ENCODE measurements at places on chromosomes 2 and 18.

GRCh38 chr2:150938527-150938926 is 323.1 kb downstream of the RBM43 start:
- no peaks in the 10 kb centered on the region for H3K4me1 ChIP-seq
- no peaks in the 10 kb centered on the region for H3K27me3 ChIP-seq
- no peaks in the 10 kb centered on the region for H3K36me3 ChIP-seq
- no peak overlapping the region for H3K4me3 ChIP-seq
- no peak for DNase-seq
- no peak overlapping the region for H3K27ac ChIP-seq

- DNase-seq = no peak
- H3K4me1 ChIP-seq = no peaks in the 10 kb centered on the region
- H3K4me3 ChIP-seq = no peak overlapping the region
- H3K36me3 ChIP-seq = no peaks in the 10 kb centered on the region
These were observed 222.9 kb upstream of the FN1 start for GRCh38 chr2:215658635-215659305.

GRCh38 chr18:8084160-8084559 is 517.0 kb downstream of the PTPRM start:
- no peak overlapping the region for H3K4me3 ChIP-seq
- H3K36me3 ChIP-seq = no peaks in the 10 kb centered on the region
- no peak overlapping the region for H3K27ac ChIP-seq
- H3K27me3 ChIP-seq = no peaks in the 10 kb centered on the region

DNA sequence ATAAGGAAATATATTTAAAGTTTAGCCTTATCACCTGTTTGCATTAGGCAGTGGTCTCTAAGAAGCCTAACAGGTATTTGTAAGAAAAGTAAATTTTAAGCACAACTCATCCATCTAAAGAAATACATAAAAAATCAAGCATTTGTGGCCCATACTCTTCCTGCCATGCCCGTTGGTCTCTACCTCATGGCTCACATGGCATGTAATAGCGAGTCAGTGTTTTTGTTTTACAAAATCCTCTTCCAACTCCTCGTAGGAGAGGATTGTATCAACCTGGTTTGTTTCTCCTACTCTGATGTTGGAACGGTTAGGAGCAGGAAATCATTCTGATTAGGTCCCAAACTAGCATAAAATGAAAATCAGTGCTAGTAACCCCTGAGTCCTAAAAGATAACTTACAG is 91.8 kb downstream of the FMNL2 start:
- H3K27ac ChIP-seq = no peak overlapping the region
- H3K36me3 ChIP-seq = no peaks in the 10 kb centered on the region
- no peaks in the 10 kb centered on the region for H3K4me1 ChIP-seq
- H3K27me3 ChIP-seq = no peaks in the 10 kb centered on the region
- no peak for DNase-seq
- H3K4me3 ChIP-seq = no peak overlapping the region

GRCh38 chr2:240462073-240462706 is 26.7 kb downstream of the GPC1 start:
- peak; percentile 49 for DNase-seq
- no peaks in the 10 kb centered on the region for H3K27me3 ChIP-seq
- H3K4me1 ChIP-seq = no peaks in the 10 kb centered on the region
- H3K27ac ChIP-seq = no peak overlapping the region

GRCh38 chr18:35618696-35619095 is 37.2 kb downstream of the GALNT1 start:
- peak overlapping the region; percentile 28 for H3K27ac ChIP-seq
- H3K36me3 ChIP-seq = no peaks in the 10 kb centered on the region
- H3K4me3 ChIP-seq = no peak overlapping the region
- DNase-seq = no peak

- DNase-seq = no peak
- no peaks in the 10 kb centered on the region for H3K36me3 ChIP-seq
- no peak overlapping the region for H3K4me3 ChIP-seq
- H3K27me3 ChIP-seq = no peaks in the 10 kb centered on the region
- H3K4me1 ChIP-seq = no peaks in the 10 kb centered on the region
These were observed 129.0 kb downstream of the GALNT1 start for GRCh38 chr18:35710581-35710980.

DNA sequence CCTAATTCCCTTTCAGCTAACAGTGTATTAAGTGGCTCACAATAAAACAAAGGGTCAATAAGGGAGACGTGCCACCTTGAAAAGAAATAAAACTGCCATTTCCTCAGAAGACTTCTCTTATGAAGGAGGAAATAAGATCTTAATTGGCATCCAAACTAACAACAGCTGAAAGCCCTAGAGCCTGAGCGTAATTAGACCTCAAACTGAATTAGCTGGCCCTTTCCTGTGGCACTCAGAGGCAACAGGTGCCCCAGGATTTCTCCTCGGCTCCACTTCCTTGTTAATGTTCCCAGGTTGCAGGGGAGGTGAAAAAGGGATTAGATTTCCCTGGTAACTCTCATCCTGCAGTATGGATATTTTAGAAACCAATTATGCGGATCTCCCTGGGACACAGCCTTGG is 804.3 kb downstream of the DCDC2C start:
- H3K27ac ChIP-seq = no peak overlapping the region
- H3K36me3 ChIP-seq = no peaks in the 10 kb centered on the region
- no peaks in the 10 kb centered on the region for H3K4me1 ChIP-seq
- no peak for DNase-seq

- no peaks in the 10 kb centered on the region for H3K4me1 ChIP-seq
- no peaks in the 10 kb centered on the region for H3K27me3 ChIP-seq
- no peak overlapping the region for H3K27ac ChIP-seq
- DNase-seq = no peak
- no peaks in the 10 kb centered on the region for H3K36me3 ChIP-seq
- no peak overlapping the region for H3K4me3 ChIP-seq
These were observed 219.2 kb downstream of the LRP1B start for GRCh38 chr2:141911485-141912066.

DNA sequence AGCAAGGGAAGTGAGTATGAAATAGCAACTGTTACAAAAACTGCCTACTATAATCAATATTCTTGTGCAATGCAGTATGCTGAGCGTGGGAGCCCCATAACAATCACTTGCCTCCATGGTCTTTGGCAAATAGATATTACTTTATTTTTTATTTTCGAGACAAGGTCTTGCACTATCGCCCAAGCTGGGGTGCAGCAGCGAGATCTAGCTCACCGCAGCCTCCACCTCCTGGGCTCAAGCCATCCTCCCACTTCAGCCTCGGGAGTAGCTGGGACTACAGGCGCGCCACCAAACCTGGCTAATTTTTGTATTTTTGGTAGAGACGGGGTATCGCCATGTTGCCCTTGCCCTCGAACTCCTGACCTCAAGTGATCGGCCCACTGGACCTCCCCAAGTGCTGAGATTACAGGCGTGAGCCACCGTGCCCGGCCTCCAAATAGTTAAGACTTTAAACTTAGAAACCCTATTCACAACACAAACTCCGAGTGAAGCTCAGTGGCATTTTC is 1.2 kb upstream of the CCNT2 start:
- no peaks in the 10 kb centered on the region for H3K27me3 ChIP-seq
- H3K36me3 ChIP-seq = no peaks in the 10 kb centered on the region
- peak overlapping the region; percentile 97 for H3K4me3 ChIP-seq
- no peak for DNase-seq
- peak overlapping the region; percentile 99 for H3K27ac ChIP-seq

- no peak for DNase-seq
- H3K4me3 ChIP-seq = no peak overlapping the region
- no peaks in the 10 kb centered on the region for H3K27me3 ChIP-seq
- no peaks in the 10 kb centered on the region for H3K4me1 ChIP-seq
These were observed 222.4 kb downstream of the BCL2 start for GRCh38 chr18:63097178-63097577.

- no peak for DNase-seq
- no peaks in the 10 kb centered on the region for H3K36me3 ChIP-seq
- H3K4me1 ChIP-seq = no peaks in the 10 kb centered on the region
- H3K4me3 ChIP-seq = no peak overlapping the region
- H3K27me3 ChIP-seq = no peaks in the 10 kb centered on the region
These were observed 38.7 kb upstream of the DDX18 start for GRCh38 chr2:117775703-117776219.

DNA sequence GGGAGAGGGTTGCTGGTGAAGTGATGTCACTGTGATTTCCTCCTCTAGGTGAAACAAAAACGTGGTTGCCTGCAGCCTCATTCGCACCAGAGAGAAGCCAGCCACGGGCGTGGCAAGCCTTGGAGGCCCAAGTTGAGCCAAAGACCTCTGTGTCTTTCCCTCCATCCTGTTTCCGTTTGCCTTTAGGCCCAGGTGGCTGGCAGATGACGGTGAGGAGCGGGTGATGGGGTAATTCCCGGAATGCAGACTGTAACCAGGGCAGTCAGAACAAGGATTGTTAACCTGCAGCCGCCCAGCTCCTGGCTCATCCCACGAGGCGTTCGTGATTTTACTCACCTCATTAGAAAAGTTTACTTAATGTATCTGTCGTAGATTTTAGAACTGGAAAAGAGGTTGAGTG is 14.4 kb downstream of the CTIF start:
- DNase-seq = peak; percentile 60
- H3K27me3 ChIP-seq = no peaks in the 10 kb centered on the region
- H3K36me3 ChIP-seq = no peaks in the 10 kb centered on the region

GRCh38 chr18:13756261-13756660 is 29.8 kb downstream of the RNMT start:
- H3K4me3 ChIP-seq = no peak overlapping the region
- H3K27me3 ChIP-seq = no peaks in the 10 kb centered on the region
- H3K36me3 ChIP-seq = peaks cover 14% of the 10 kb centered on the region

GRCh38 chr18:54755456-54755855 is 72.8 kb upstream of the RAB27B start:
- no peaks in the 10 kb centered on the region for H3K27me3 ChIP-seq
- H3K4me3 ChIP-seq = no peak overlapping the region
- no peaks in the 10 kb centered on the region for H3K36me3 ChIP-seq
- no peaks in the 10 kb centered on the region for H3K4me1 ChIP-seq
- no peak overlapping the region for H3K27ac ChIP-seq

GRCh38 chr2:54669677-54670484 is 53.6 kb upstream of the EML6 start:
- no peaks in the 10 kb centered on the region for H3K27me3 ChIP-seq
- peaks cover 42% of the 10 kb centered on the region for H3K4me1 ChIP-seq
- no peak overlapping the region for H3K4me3 ChIP-seq
- DNase-seq = peak; percentile 53

DNA sequence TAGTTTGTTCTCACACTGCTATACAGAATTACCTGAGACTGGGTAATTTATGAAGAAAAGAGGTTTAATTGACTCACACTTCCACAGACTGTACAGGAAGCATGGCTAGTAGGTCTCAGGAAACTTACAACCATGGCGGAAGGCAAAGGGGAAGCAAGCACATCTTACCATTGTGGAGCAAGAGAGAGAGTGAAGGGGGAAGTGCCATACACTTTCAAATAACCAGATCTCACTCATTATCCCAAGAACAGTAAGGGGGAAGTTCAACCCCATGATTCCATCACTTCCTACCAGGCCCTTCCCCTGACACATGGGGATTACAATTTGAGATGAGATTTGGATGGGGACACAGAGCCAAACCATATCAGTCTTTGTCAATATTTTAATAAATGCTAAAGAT is 5.0 kb upstream of the CRYGB start:
- no peaks in the 10 kb centered on the region for H3K27me3 ChIP-seq
- H3K4me1 ChIP-seq = no peaks in the 10 kb centered on the region
- DNase-seq = no peak

DNA sequence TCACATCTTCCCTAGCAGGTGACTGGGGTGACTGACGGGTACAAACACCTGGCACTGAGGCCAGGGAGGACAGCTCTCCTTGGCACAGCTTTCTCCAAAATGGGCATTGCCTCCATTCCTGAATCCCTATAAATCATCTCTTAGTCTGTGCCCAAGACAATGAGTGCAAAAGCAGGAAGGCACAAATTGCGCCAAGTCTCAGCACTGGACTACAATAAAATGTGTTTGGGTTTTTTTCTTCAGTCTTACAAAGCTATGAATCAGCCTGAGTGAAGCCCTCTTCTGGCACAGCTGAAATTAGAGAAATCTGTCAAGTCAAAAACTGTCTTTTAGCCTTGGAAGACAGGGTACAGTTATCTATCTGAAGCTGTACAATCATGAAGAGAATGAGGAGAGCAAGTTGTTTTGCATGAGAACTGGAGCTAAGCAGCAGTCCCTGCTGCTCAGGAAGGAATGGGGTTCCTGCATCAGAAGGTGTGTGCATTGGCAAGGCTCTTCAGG is 90.8 kb downstream of the EPB41L3 start:
- DNase-seq = no peak
- H3K27me3 ChIP-seq = no peaks in the 10 kb centered on the region
- no peak overlapping the region for H3K4me3 ChIP-seq
- H3K27ac ChIP-seq = no peak overlapping the region
- no peaks in the 10 kb centered on the region for H3K36me3 ChIP-seq

DNA sequence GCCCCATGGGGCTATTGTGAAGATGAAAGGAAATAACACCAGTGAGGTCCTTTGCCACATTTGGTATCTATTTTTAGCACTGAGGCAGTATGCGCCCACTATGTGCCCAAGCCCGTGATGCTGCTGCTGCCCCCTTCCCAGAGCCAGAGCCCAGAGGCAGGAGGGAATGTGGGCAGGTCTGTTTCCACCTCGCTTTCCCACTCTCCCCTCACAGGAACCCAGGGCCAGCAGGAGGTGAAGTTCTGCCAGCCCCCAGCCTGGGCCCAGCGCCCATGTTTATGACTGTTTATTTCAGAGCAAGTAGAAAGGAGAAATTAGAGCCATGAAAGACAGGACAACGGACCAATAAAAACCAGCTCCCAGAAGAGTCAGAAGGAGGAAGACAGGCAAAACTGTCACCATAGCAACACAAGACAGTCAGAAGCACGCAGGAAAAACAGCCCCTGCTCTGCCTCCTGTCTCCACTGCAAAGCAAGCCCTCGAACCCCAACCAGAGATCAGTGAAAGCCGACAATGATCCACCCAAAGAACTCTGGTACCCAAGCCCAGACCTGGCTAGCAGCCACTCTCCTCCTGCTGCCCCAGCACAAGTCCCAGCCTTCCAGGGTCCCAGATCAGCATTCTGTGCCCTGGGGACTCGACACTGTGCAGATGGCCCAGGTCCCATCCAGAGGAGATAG is 1.4 kb downstream of the CYRIA start:
- no peaks in the 10 kb centered on the region for H3K36me3 ChIP-seq
- DNase-seq = no peak
- peak overlapping the region; percentile 76 for H3K27ac ChIP-seq
- no peaks in the 10 kb centered on the region for H3K27me3 ChIP-seq

GRCh38 chr18:22734791-22735627 is 198.1 kb upstream of the RBBP8 start:
- H3K36me3 ChIP-seq = no peaks in the 10 kb centered on the region
- no peaks in the 10 kb centered on the region for H3K4me1 ChIP-seq
- H3K4me3 ChIP-seq = no peak overlapping the region

DNA sequence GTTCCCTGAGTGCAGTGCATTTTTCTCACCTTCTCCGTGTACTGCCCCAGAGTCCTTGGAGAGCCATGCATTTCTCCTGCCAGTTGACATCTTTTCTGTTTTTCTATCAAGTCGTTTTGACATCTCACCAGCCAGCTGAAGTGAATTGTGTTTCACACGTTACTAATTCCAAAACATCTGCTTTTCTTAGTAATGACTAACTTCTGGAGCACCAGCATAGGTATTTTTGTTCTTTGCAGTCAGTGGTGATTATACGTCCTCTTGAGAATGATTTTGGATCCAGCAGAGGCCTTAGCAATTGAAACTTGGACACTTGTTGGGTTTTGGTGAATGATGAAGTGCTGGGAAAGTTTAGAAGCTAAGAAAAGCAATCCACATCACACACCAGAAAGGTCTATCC is 112.5 kb downstream of the PIK3C3 start:
- DNase-seq = no peak
- no peaks in the 10 kb centered on the region for H3K4me1 ChIP-seq
- H3K27me3 ChIP-seq = no peaks in the 10 kb centered on the region

- no peaks in the 10 kb centered on the region for H3K36me3 ChIP-seq
- H3K27me3 ChIP-seq = no peaks in the 10 kb centered on the region
- no peak for DNase-seq
- no peaks in the 10 kb centered on the region for H3K4me1 ChIP-seq
These were observed 32.1 kb downstream of the TNFRSF11A start for GRCh38 chr18:62357079-62357719.
